ENCODE measurements at places on chromosomes 16 and 17. TPM values are rescaled to one million over a fixed set of nuclear protein-coding genes. Genes with fewer than 3 reads are reported as not detected.

DNA sequence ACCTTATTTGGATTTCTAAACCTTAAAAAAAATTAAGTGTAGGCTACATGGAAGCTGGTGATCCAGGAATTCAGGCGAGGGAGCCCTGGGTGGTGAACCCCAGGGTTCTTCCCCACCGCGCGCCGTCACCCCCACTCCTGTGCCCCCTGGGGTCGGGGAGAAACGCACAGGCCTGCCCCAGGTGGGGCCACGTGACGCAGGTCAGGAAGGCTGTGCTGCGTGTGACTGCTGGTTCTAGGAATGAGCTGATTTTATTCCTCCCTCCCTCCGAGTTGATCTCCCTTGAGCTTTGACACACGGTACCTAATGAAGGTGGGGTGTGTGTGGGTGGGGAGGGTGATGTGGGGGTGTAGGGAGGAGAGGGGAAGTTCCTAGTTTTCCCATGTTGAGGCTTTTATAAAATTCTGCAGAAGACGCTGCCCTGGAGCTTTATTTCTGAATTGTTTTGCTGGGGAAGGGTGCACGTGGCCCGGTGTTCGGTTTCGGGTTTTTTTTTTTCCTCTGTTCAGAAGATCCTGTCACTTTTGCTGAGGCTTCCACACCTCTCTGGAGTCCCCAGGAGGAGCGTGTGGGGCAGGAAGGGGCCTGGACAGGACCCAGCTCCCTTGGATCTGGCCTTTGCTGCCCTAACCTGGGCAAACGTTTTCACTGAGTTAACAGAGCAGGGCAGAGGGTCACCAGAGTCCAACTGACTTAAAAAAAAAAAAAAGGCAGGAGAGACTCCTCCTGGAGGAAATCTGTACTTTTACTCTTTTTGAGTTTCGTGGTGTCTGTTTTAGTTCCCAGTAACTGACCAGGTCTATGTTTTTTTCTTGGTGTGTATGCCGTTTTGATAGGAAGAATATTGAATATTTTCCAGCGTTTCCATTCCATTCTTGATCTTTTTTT lies 55.8 kb upstream of the GSE1 start:
- no peaks in the 10 kb centered on the region for H3K36me3 ChIP-seq
- peaks cover 57% of the 10 kb centered on the region for H3K4me1 ChIP-seq
- peak overlapping the region; percentile 95 for H3K27ac ChIP-seq
- peaks cover 8% of the 10 kb centered on the region for H3K27me3 ChIP-seq
- DNase-seq: no peak

GRCh38 chr17:44081681-44082080 lies 11.1 kb downstream of the G6PC3 start:
- H3K27ac ChIP-seq: no peak overlapping the region
- H3K27me3 ChIP-seq: no peaks in the 10 kb centered on the region

DNA sequence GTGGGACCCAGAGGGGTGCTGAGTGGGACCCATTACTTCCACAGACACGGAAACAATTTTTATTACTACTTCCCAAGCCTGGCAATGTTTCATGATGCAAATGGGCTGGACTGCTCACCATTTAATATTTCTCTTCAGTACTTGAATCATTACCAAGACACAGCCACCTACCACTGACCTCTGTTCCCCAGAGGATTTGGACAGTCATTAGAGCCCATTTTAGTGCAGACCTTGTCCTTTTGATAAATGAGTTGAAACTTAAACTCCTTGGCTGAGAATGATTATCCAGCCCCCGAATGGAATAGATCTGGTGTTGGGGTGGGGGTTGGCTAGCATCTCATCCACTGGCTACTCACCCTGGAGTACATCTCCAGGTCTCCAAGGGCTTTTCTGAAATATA lies 33.6 kb upstream of the APOH start:
- no peak overlapping the region for H3K4me3 ChIP-seq
- peaks cover 6% of the 10 kb centered on the region for H3K36me3 ChIP-seq
- peaks cover 2% of the 10 kb centered on the region for H3K27me3 ChIP-seq
- H3K4me1 ChIP-seq: no peaks in the 10 kb centered on the region
- no peak overlapping the region for H3K27ac ChIP-seq
- no peak for DNase-seq

DNA sequence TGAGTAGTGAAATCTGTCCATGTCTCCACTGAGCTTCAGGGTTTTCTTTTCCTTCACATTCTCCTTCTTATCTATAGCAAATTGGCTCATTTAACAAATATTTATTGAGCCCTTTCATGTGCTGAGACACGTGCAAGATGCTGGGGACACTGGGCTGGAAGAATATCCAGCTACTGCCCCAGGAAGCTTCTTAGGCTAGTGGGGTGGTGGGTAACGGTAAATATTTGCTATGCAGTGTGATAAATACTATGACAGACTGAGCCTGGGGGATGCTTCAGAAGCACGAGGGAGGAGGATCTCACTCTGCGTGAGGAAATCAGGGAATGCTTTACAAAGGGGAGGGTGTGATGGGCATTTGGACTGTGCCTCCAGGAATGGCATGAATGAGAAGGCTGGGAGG lies 524.1 kb downstream of the GRIN2A start:
- no peak for DNase-seq
- no peak overlapping the region for H3K27ac ChIP-seq
- H3K4me3 ChIP-seq: no peak overlapping the region
- H3K27me3 ChIP-seq: peaks cover 5% of the 10 kb centered on the region

DNA sequence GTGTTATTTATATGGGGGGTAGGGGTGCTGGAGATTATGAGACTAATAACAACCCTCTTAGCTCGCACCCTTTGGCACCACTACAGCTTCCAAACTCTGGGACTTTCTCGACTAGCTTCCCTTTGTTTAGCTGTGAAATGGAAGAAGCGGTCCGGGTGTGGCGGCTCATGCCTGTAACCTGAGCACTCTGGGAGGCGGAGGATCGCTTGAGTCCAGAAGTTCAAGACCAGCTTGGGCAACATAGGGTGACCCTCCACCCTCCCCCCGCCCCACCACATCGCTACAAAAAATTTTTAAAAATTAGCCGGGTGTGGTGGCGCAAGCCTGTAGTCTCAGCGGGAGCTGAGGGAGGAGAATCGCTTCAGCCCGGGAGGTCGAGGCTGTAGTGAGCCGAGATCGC lies 814 bp upstream of the CDH3 start:
- H3K27me3 ChIP-seq: peaks cover 25% of the 10 kb centered on the region
- H3K4me1 ChIP-seq: peaks cover 46% of the 10 kb centered on the region
- H3K27ac ChIP-seq: peak overlapping the region; percentile 96
- H3K4me3 ChIP-seq: peak overlapping the region; percentile 89

DNA sequence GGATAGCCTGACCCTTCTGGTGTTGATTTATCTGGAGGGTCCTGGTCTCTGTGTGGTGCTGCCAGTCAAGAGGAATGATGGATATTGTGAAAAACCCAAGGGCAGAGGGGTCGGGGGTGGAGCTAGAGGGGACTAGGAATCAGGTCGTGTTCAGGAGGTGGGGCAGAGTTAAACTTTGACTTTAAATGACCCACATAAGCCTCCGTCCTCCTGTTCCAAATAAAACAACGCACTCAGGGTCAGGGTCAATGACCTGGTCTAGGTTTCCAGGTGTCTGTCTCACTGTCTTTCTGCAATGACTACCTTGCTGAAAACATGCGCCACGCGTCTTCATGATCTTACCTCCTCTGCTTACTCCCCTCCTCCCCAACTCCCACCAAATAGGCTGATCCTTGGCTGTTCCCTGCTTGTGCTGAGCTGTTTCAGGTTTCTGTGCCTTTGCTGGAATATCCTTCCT lies 14.7 kb downstream of the AOC3 start:
- no peak for DNase-seq
- H3K27me3 ChIP-seq: peaks cover 4% of the 10 kb centered on the region
- no peak overlapping the region for H3K4me3 ChIP-seq
- peaks cover 18% of the 10 kb centered on the region for H3K4me1 ChIP-seq
- H3K27ac ChIP-seq: peak overlapping the region; percentile 37

DNA sequence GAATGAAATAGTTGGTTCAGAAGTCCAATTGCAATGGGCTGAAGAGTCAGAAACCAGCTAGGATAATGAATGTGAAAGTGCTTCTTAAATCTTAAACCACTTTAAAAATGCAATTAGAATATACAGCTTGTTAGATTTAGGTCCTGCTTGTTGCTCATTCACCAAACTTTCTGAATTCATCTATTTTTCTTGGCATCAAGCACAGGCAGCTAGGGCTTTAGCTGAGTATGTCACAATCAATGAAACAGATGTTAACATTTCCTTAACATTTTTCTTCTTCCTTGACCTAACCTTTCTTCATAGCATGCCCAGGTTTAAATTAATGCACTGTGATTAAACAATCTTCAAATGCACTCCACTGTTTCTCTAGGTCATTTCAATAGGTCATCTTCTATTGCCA lies 14.4 kb downstream of the KIF2B start:
- DNase-seq: no peak
- no peaks in the 10 kb centered on the region for H3K27me3 ChIP-seq
- no peaks in the 10 kb centered on the region for H3K4me1 ChIP-seq
- no peak overlapping the region for H3K27ac ChIP-seq

DNA sequence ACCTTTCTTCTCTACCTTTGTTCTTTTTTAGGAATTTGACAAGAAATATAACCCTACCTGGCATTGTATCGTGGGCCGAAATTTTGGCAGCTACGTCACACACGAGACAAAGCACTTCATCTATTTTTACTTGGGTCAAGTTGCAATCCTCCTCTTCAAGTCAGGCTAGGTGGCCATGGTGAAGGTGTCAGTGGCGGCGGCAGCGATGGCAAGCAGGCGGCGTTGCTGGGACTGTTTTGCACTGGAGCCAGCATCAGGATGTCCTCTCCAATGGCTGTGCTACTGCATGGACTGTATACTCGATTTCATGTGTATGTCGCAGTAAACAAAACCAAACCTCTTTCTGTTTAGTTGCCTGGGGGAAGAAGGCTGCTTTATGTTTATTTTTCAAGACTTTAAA lies 5.9 kb downstream of the DYNLL2 start:
- no peak overlapping the region for H3K27ac ChIP-seq
- H3K27me3 ChIP-seq: no peaks in the 10 kb centered on the region
- H3K36me3 ChIP-seq: peaks cover 60% of the 10 kb centered on the region
- H3K4me1 ChIP-seq: peaks cover 15% of the 10 kb centered on the region

- DNase-seq: no peak
- no peak overlapping the region for H3K4me3 ChIP-seq
- no peaks in the 10 kb centered on the region for H3K36me3 ChIP-seq
- H3K27me3 ChIP-seq: no peaks in the 10 kb centered on the region
- H3K4me1 ChIP-seq: peaks cover 2% of the 10 kb centered on the region
Observed at GRCh38 chr16:28219282-28219681, 7.5 kb upstream of the XPO6 start.

DNA sequence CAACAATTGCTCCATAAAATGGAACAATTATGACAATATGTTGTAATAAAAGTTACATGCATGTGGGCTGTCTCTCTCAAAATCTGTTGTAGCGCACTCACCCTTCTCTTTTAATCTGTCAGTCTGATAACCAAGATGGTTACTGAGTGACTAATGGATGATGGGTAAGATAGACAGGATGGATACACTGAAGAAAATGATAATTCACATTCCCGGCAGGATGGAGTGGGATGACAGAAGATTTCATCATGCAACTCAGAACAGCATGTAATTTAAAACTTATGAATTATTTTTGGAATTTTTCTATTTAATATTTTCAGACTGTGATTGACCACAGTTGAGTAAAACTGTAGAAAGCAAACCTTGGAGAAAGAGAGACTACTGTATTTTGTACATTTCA lies 30.5 kb downstream of the CDH13 start:
- H3K27ac ChIP-seq: no peak overlapping the region
- peaks cover 28% of the 10 kb centered on the region for H3K4me1 ChIP-seq
- H3K27me3 ChIP-seq: no peaks in the 10 kb centered on the region
- no peak for DNase-seq
- no peaks in the 10 kb centered on the region for H3K36me3 ChIP-seq
- H3K4me3 ChIP-seq: no peak overlapping the region

GRCh38 chr16:73041676-73042075 lies 6.3 kb downstream of the ZFHX3 start:
- peaks cover 10% of the 10 kb centered on the region for H3K36me3 ChIP-seq
- H3K27me3 ChIP-seq: peaks cover 100% of the 10 kb centered on the region
- H3K4me1 ChIP-seq: peaks cover 93% of the 10 kb centered on the region
- no peak for DNase-seq
- no peak overlapping the region for H3K4me3 ChIP-seq

- no peak overlapping the region for H3K27ac ChIP-seq
- DNase-seq: no peak
- no peaks in the 10 kb centered on the region for H3K27me3 ChIP-seq
- no peaks in the 10 kb centered on the region for H3K36me3 ChIP-seq
- peaks cover 34% of the 10 kb centered on the region for H3K4me1 ChIP-seq
Observed at GRCh38 chr17:61289408-61290385, 109.9 kb upstream of the TBX2 start.

PDE6G gene
- 4.4 TPM for total RNA-seq

DNA sequence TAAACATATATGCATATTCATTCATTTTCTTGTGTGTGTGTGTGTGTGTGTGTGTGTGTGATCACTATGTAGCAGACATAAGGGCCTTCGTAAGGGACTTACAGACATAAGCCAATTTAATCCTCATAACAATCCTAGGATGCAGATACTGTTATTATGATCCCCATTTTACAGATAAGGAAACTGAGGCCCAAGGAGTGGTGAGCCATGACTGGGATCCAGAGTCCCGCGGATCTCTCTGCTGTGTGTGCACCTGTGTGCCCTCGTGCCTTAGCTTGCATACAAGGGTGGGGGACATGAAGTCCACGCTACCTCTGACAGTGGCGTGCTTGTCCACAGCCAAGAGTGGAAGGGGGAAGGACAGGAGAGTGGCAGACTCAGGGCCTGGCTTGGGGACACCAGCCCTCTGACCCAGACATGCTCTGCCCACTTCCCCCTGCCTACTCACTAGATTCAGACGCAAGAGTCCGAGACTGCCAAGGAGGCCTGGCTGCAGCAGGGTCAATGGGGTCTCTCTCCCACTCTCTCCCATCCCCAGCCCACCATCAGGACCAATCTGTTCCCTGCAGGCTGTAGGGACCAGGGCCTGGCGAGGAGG lies 9.8 kb upstream of the SMTNL2 start:
- no peaks in the 10 kb centered on the region for H3K27me3 ChIP-seq
- no peaks in the 10 kb centered on the region for H3K36me3 ChIP-seq
- no peak for DNase-seq
- H3K4me1 ChIP-seq: peaks cover 27% of the 10 kb centered on the region
- no peak overlapping the region for H3K4me3 ChIP-seq

- H3K4me1 ChIP-seq: peaks cover 5% of the 10 kb centered on the region
- no peaks in the 10 kb centered on the region for H3K27me3 ChIP-seq
- no peak for DNase-seq
- no peak overlapping the region for H3K27ac ChIP-seq
Observed at GRCh38 chr16:57708168-57708567, 13.6 kb downstream of the DRC7 start.

EFCAB5 gene
- total RNA-seq: 0.59 TPM

DNA sequence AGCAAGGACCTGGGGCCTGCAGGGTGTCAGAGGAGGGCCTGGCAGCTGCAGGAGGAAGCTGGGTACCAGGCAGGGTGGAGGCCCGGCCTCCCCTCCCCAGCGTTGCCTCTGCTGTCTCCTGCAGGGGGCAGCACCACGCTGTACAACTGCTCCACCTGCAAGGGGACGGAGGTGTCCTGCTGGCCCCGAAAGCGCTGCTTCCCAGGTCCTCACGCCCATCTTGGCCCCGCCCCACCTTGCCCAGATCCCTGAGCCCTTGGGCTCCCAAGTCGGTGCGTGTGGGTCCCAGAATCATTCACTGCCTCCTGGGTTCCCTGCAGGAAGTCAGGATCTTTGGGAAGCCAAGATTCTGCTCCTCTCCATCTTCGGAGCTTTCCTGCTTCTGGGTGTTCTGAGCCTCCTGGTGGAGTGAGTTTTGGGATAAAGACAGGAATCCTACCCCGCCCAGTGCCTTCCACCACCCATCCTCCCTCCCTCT lies 1.2 kb downstream of the TMEM95 start:
- H3K4me1 ChIP-seq: peaks cover 22% of the 10 kb centered on the region
- H3K27me3 ChIP-seq: peaks cover 7% of the 10 kb centered on the region
- DNase-seq: peak; percentile 96
- H3K36me3 ChIP-seq: no peaks in the 10 kb centered on the region
- no peak overlapping the region for H3K27ac ChIP-seq
- peak overlapping the region; percentile 44 for H3K4me3 ChIP-seq
